ENCODE measurements at places on chromosomes 7 and 10. TPM values are rescaled to one million over a fixed set of nuclear protein-coding genes. Genes with fewer than 3 reads are reported as not detected.

DNA sequence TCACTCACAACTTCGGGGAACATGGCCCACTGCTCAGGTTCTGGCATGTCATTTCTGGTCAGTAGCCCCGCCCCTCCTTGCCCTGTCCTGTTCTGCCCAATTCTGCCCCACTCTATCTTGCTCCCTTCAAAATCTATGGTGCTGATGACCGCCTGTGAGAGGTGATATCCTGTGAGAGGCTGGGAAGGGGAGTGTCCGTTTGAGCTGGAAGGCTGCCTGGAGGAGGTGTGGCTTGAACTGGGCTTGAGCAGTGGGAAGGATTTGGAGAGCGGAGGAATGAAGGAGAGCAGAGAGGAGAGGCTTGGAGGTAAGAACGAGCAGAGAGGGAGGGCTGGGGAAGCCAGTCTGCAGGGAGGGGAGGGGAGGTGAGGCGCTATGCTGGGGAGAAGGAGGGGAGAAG is 145.3 kb downstream of the RPS24 start:
- DNase-seq: peak; percentile 57

Gene MEOX2
- 5.6 TPM for total RNA-seq

Gene INA
- total RNA-seq: 2.0 TPM

DNA sequence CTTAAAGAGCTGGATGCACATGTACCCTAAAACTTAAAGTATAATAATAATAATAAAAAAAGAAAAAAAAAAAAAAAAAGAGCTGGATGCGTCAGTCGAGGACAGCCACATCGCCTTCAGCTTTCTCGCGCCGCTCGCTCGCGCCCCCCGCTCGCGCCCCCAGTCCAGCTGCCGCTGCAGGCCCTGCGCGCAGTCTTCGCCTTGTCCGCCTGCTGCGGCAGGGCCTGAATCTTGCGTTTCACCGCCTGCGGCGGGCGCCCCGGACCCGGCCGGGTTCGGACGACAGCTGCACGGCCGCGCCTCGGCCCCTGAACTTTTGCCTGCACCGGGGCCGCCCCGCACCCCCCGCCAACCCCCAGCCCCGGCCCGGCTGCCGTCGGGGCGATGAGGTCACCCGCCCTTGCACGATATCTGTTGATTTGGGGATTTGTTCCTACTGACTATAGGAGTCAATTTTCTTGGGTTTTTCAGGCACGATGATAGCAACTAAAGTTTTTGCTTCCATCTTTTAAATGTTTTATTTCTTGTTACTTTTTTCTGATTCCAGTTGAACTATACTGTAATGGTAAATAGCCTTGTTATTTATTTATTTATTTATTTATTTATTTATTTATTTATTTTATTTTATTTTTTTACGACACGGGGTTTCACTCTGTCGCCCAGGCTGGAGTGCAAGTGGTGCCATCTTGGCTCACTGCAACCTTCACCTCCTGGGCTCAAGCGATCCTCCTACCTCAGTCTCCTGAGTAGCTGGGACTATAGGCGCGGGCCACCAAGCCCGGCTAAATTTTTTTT is 33.5 kb upstream of the CPN1 start:
- DNase-seq: no peak

- no peak for DNase-seq
Observed at GRCh38 chr10:62919776-62920175, 103.6 kb upstream of the EGR2 start.

DNA sequence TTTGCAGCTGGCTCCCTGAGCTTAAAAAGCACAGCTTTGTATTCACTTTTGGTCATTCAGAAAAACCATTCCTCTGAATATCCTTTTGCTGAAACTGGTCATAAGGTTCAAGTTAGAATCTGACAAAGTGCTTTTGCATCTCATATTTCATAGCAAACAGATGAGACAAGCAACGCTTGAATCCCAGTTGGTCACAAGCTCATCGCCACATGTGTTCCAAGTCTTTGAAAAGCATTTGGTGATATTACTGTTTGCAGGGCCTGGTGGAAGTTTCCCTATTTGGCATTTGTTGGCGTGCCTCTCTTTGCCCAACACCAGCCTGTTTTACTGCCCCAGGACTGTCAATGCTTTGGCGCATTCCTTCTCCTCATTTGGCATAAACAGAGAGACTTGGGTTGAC is 10.3 kb downstream of the TACC2 start:
- DNase-seq: no peak

DNA sequence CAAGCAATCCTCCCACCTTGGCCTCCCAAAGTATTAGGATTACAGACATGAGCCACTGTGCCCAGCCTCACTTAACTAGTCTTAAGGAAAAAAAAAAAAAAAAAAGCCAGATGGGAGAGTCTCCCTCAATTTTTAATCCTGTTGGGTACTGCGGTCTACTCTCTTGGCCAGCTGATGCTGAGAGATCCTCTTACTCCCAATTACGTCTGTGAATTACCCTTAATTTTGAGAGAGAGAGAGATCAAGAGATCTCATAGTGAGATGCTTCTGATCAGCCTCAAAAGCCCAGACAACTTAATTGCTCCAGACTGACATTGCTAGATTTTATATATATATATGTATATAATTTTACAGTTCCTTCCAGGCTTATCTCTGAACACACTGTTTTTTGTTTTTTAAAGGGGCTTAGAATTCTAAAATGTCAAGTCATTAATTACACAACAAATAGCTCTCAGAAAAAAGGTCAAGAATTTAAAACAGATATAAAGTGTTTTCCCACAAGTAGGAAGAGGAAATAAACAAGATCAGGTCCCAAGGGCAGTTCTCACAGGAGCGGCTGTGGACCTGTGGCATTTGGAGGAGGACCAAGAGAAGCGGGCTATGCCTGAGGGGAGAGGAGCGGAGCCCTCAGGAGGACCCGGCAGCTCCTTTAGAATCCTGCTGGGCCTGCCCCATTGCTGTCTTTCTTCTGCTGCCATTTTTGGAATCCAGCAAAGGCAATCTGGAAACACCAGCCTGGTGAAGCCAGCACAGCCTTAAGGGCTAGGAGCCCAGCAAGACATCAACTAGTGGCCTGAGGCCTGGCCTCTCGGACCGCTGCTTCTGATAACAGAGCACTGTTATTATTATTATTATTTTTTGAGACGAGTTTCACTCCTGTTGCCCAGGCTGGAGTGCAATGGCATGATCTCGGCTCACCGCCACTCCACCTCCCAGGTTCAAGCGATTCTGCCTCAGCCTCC is 30.1 kb downstream of the DENND2A start:
- DNase-seq: no peak

DNA sequence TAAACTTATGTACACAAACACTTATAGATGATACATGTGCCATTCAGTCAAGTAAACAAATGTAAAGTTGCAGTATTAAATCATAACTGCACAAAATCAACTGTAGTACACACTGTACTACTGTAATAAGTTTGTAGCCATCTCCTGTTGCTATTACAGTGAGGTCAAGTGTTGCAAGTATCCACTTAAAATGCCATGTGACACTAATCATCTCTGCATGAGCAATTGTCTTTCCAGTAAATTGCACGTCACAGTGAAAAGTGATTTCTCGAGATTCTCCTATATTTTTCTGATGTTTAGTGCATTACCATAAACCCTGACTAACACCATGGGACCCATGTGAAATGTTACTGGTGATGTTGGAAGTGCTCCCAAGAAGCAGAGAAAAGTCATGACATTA is 293.3 kb upstream of the SP4 start:
- no peak for DNase-seq

DNA sequence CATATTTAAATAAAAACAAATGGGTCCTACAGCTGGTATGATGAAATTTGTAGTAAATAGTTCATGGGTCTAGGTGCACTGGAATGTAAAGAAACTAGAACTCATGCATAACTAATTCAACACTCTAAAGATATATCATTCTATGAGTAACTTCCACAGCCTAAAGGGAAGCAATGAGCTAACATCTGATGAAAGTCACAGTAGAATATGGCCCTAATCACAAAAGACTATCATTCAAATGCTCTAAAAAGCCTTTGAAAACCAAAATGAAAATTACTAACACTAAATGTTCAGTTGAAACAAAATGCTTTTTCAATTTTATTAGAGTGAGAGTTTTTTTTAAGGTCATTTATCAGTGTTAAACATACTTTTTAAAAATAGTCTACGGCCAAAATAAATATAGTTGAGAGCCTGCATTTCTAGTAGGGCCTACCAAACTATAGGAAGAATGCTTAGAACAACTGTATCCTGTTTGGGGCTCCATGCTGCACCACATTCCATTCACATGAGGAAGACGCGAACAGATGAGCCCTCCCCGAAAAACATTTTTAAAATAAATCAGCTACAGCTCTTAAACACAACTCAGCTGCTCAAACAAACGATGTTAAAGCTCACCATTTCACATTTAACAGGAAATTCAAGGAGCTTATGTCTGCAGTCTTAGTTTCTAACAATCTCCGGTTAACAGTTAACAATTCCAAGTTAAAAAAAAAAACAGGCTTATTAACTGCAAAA is 134.5 kb downstream of the NRBF2 start:
- DNase-seq: no peak

Gene TAS2R3
- 6.4 TPM for total RNA-seq

Gene SPDYE16
- 1.3 TPM for total RNA-seq

- no peak for DNase-seq
Observed at GRCh38 chr7:724298-724697, 2.2 kb upstream of the DNAAF5 start.

DNA sequence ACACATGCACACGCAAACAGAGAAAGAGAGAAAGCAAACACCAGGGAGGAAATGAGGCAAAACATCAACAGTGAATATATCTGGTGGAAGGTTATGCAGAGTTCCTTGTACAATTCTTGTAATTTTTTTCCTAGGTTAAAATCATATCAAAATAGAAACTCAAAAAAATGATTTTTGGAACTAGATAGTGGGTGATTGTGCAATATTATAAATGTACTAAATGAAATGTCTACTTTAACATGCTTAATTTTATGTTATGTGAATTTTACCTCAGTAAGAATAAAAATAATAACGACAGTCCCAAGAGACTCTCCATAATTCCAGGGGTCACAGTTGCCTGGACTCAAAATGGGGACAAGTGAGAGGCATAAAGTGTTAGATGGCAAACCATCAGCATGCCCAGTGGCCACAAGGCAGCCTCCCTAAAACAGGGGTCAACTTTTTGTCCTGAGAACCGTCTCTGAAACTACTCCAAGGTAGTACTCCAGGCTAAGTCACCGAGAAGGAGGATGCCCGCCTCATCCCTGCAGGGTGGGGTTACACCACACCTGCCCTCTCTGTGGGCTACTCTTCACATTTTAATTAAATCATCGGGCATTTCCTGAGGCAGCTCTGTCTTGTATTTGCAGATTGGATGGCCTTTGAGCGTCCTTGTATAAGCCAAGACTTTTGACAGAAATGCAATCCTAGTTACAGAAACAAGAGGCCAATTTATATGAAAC is 267.7 kb downstream of the ELMO1 start:
- DNase-seq: no peak

GRCh38 chr7:68058014-68058413 is 1061.4 kb downstream of the TYW1 start:
- DNase-seq: no peak

DNA sequence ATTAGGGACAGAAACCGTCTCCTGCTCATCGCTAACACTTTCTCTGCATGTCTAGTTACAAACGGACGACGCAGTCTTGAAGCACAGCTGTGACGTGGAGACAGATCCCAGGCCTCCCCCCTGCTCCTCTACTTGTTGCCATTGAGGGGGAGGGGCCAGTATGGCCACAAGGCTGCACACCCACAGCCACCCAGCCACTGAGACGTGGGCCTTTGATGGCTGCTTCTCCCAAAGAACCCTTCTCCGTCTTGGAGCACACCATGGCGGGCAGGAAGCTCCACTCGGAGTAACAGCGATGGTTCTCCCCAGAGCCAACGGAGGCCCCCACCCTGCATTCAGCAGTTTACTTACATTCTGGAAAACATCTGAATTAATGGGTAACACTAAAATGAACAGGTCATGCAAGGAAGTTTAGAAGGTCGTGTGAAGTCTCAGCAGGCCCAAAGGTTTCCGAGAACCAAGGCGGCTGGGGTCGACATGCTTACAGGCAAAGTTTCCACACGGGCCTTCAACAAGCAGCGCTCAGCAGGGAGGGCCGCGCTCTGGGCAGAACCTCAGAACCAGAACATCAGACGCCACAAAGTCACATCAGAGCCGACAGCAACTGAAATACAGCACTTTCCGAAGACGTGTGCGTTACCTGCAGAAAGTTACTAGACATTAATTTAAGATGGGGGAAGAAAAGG is 169.6 kb downstream of the DIP2C start:
- DNase-seq: no peak

DNA sequence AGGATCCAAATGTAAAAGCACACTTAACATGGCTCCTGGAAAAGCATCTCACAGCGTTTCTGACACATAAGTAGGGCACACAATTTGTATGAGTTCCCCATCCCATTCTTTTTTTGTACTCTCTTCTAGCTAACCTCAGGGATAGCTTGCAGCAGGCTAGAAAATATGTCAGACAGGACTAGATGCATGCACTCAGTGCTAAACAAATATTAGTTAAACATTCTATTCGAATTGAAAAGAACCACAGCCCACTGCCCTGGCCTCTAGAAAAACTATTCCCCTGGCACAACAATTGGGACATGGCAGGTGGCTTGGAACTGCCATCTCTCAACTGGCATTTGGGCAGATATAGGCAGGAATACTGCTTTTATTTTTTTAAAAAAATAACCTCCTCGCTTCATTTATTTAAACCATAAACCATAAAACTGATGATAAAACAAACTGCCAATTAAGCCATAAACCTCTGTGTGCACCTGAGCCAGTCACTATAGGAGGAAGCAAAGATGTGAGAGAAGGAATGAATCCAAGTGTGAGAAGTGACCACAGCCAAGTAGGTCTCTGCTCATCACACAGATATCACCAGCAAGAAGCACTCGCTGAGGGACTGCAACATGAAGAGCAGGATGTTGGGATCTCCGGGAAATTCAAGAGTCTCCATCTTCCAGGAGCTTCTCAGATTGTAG is 394.1 kb downstream of the NEBL start:
- DNase-seq: no peak

DNA sequence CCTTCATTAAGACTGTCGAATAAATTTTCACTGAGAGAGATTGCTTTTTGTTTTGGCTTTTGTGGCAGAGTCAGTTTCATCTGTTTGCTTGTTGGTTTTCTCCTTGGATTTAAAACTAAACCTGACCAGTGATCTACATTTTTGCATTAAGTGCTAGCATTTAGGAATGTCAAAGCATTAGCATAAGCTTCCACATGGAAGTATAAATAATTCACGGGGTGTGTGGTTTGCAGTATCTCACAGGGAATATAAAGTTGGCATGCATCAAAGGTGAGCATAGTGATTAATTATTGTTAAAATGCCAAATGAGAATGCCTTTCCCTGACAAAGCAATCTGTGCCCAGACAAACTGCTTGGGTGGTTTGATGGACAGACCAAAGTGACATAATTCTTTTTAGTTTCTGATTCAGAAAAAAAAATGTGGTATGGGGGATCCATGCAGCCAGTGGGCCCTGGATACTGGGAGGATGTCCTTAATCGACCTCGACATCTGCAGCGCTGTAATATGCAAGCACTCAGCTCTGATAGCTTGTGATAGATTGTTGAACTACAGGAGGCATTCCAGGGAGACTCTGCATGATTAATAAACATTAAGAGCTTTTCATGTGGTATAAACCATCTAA is 339.3 kb upstream of the POM121L12 start:
- no peak for DNase-seq

Gene LRRC18
- not detected for total RNA-seq

Measured in ureter (tissue), 1 donor.